DMS79 (cell line): ENCODE measurements at places on chromosomes 1 and 21.

DNA sequence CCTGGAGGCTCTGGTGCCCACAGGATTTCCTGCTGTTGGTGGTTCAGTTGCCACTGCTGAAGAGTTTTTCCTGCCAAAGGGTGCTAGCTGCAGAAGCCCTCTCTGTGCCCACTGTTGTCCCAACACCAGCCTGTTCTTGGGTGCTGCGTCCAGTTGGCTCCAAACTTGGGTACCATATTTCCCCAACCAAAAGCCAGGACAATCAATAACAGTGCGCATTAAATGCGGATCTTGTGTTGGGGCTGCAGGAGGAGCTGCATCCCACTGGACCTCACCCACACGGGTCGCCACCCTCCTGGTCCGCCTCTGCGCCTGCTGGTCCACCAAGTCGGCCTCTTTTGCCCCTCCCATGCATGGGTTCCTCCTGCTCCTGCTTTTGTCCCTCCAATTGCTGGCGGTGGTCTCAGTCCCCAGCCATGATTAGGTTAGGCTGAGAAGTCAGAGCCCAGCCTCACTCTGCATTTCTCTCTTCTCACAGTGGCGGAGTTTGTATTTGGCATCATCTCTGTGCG lies 9.8 kb downstream of the ABCG1 start:
- no peak for DNase-seq

- DNase-seq, result no peak
These were observed 2.2 kb downstream of the JUN start for GRCh38 chr1:58781541-58782177.

DNA sequence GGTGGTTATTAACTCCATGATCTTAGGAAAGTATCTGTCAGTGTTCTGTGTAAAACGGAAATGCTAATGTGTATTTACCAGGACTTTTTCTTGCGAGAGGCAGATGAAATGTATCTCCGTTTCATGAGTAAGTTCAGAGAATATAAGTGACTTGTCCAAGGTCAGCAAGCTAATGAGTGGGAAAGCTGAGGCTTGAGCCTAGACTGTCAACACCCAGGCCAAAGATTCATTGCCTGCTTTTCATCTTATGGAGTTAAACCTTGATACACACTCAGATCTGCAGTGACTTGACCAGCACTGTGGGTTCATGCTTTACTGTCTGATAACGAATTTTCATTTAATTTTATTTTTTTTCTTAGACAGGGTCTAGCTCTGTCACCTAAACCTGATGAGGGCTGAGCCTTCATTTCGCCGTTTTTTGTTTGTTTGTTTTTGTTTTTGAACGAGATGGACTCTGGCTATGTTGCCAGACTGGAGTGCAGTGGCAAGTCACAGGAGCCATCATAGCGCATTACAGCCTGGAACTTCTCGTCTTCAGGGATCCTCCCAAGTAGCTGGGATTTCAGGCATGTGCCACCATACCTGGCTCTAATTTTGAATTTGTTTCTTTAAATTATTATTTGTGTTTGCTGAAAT lies 918 bp upstream of the JTB start:
- DNase-seq, result no peak

DNA sequence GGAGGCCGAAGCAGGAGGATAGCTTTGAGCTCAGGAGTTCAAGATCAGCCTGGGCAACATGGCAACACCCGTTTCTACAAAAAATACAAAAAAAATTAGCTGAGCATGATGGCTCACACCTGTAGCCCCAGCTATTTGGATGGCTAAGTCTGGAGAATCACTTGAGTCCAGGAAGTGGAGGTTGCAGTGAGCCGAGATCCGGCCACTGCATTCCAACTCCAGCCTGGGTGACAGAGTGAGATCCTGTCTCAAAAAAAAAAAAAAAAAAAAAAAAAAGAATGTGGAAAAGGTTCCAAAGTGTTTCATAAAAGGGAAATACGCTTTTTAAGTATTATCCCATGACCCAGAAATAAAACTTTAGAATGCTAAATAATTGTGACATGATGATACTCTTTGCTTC lies 8.0 kb downstream of the S1PR1 start:
- DNase-seq, result no peak

DNA sequence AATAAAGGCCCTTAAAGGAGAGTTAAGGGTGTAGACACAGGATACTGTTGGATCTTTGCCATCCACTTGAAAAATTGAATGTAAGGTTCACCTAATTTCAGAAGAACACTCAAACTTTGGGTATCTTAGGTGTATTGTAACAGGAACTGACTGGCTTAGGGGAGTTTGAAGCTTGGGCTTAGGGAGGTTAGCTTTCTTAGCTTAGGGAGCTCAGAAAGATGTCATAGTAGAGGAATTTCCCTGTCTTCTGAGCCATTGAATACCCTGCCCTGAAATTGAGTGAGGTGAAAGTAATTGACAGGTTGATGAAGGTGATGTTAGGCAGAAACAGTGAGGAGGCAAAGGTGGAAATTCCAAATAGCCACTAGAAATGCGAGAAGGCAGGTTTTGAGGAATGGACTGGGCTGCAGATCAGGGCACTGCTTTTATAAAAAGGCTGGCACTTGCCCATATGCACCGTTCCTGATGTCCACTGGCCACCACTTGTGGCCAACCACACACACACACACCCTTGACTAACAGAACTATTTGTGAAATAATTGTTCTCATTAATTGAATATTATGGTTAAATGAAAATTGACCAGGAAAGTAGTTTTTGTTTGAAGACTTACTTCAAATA lies 16.5 kb downstream of the BACH1 start:
- DNase-seq, result no peak

GRCh38 chr1:207925210-207925609 lies 14.3 kb upstream of the CD34 start:
- DNase-seq, result no peak

DNA sequence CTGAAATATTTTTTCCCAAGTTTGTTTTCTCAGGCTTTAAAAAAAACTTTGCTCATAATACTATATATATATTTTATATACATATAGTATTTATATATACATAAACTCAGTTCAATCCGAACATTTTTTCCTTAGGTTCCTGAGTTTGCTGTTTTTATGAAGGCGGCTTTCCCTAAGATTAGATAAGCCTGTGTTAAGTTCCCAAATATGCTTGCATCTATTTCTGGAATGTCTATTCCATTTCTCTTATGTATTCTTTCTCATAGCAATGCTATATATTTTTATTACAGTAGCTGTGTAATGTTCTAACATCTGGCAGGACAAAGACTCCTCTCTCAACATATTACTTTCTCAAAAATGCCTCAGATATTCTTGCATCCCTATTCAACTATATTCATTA lies 45.9 kb downstream of the ADSS2 start:
- DNase-seq, result no peak
